Spleen (tissue), 13 donors: ENCODE measurements at places on chromosomes 7 and 10.
A peak's percentile ranks its signal among the peaks of the same experiment; 100 is the strongest.

- no peaks in the 10 kb centered on the region for H3K27me3 ChIP-seq
- no peak overlapping the region for H3K4me3 ChIP-seq
- no peak overlapping the region for H3K27ac ChIP-seq
- DNase-seq = no peak
- no peaks in the 10 kb centered on the region for H3K36me3 ChIP-seq
- no peaks in the 10 kb centered on the region for H3K4me1 ChIP-seq
Observed at GRCh38 chr7:15504351-15504750, 57.5 kb downstream of the AGMO start.

- no peaks in the 10 kb centered on the region for H3K36me3 ChIP-seq
- H3K4me3 ChIP-seq = no peak overlapping the region
- peaks cover 57% of the 10 kb centered on the region for H3K4me1 ChIP-seq
- H3K27me3 ChIP-seq = no peaks in the 10 kb centered on the region
Observed at GRCh38 chr10:132385389-132385667, 11.7 kb upstream of the PWWP2B start.

DNA sequence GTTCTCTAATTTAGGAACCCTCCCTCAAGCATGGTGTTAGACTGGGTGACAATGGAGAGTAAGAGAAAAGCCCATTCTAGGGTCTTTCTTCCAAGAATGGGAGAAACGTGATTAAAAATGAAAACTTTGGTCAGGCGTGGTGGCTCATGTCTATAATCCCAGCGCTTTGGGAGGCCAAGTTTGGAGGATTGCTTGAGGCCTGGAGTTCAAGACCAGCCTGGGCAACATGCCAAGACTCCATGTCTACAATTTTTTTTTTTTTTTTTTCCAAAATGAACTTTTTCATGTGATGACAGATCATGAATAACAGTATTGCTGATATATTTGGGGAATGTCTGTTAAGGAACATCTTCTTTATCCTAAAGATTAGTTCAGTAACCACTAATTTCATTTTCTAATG, 194.6 kb downstream of the MLLT10 start:
- no peak overlapping the region for H3K4me3 ChIP-seq
- peaks cover 12% of the 10 kb centered on the region for H3K4me1 ChIP-seq
- H3K36me3 ChIP-seq = peaks cover 4% of the 10 kb centered on the region
- DNase-seq = no peak
- H3K27me3 ChIP-seq = no peaks in the 10 kb centered on the region

DNA sequence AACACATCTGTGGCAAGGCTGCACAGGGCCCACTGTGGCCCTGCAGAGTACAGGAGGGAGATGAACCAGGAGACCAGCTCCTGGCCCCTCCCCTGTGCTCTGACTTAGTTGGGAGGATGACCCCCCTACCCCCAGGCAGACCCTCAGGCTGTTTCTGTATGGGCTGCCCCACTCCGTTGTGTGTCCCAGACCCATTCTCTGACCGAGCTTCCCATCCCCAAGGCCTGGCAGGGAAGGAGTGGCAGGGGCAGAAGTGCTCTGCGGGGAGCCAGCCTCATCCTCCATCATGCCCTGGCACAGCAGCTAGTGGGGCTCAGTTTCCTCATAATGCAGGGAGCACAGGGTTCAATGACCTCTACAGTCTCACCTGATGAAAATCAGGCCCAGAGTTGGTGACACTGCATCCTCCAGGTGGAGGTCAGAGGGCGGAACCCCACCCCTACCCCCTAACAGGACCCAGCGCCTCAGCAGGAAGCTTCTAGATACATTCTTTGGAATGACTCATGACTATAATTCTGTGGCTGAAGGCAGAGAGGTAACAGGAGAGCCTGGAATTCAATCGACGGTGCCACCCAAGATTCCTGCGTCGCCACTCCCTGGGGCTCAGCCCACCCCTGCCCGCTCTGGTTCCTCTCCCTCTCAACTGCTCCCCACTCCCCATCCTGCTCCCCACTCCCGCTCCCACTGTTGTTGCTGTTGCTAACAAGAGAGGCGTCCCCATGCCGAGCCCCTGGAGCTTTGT, 18.2 kb downstream of the PODXL start:
- peak; percentile 52 for DNase-seq
- no peaks in the 10 kb centered on the region for H3K36me3 ChIP-seq

- no peak overlapping the region for H3K4me3 ChIP-seq
- H3K27me3 ChIP-seq = peaks cover 37% of the 10 kb centered on the region
- H3K36me3 ChIP-seq = no peaks in the 10 kb centered on the region
- no peak for DNase-seq
- H3K27ac ChIP-seq = no peak overlapping the region
Observed at GRCh38 chr10:129968853-129969183, 4.7 kb upstream of the EBF3 start.

GRCh38 chr10:128687408-128687807, 561.2 kb upstream of the MKI67 start:
- no peaks in the 10 kb centered on the region for H3K36me3 ChIP-seq
- no peaks in the 10 kb centered on the region for H3K4me1 ChIP-seq
- no peak for DNase-seq
- H3K27me3 ChIP-seq = no peaks in the 10 kb centered on the region

DNA sequence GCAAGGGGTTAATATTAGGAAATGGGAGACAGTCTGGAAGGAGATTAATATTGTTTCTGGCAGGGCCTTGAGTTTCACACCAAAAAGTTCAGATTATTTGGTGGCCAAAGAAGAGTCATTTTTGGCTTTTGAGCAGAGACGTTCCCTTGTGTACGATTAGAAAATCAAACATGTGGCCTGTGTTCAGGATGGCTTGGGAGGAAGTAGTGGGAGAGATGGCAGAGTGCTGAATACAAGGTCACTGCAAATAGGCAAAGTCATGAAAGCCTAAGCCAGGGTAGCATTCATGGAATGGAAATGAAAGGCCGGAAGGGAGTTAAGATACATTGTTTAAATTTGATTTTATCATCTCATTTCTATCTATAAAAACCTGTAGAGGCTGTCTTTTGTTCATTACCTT, 9.5 kb upstream of the GGCT start:
- no peak overlapping the region for H3K4me3 ChIP-seq
- DNase-seq = no peak
- H3K27me3 ChIP-seq = no peaks in the 10 kb centered on the region
- no peak overlapping the region for H3K27ac ChIP-seq
- no peaks in the 10 kb centered on the region for H3K36me3 ChIP-seq
- no peaks in the 10 kb centered on the region for H3K4me1 ChIP-seq

DNA sequence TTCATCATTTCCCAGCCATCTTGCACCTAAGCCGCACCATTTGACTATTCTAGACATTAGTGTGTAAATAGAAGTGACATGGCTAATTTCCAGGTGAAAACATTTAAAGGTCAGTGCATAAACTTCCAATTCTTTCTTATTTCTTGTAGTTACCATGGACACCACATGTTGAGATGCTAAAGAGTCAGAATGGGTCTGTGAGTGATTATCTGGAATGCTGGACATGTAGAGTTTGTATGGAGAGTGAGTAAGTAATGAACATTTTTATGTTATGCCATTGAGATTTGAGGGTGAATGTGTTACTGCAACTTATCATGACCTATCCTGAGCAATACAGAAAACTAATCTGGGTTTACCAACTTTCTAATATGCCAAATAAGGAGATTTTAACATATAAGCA, 60.4 kb downstream of the MEOX2 start:
- no peak for DNase-seq
- no peak overlapping the region for H3K4me3 ChIP-seq
- H3K27ac ChIP-seq = no peak overlapping the region

- no peak for DNase-seq
- H3K36me3 ChIP-seq = no peaks in the 10 kb centered on the region
- H3K4me1 ChIP-seq = peaks cover 12% of the 10 kb centered on the region
Observed at GRCh38 chr10:16843252-16843870, 26.1 kb upstream of the RSU1 start.

GRCh38 chr10:77188521-77188920, 449.1 kb downstream of the KCNMA1 start:
- no peaks in the 10 kb centered on the region for H3K36me3 ChIP-seq
- H3K27me3 ChIP-seq = no peaks in the 10 kb centered on the region
- H3K4me3 ChIP-seq = no peak overlapping the region
- H3K4me1 ChIP-seq = no peaks in the 10 kb centered on the region
- H3K27ac ChIP-seq = no peak overlapping the region

GRCh38 chr7:129209067-129209926, 15.5 kb upstream of the AHCYL2 start:
- no peaks in the 10 kb centered on the region for H3K27me3 ChIP-seq
- no peaks in the 10 kb centered on the region for H3K4me1 ChIP-seq
- H3K27ac ChIP-seq = no peak overlapping the region
- no peaks in the 10 kb centered on the region for H3K36me3 ChIP-seq

- H3K27ac ChIP-seq = no peak overlapping the region
- H3K4me3 ChIP-seq = no peak overlapping the region
- H3K4me1 ChIP-seq = no peaks in the 10 kb centered on the region
- H3K27me3 ChIP-seq = no peaks in the 10 kb centered on the region
Observed at GRCh38 chr7:38127216-38128207, 50.5 kb upstream of the STARD3NL start.

DNA sequence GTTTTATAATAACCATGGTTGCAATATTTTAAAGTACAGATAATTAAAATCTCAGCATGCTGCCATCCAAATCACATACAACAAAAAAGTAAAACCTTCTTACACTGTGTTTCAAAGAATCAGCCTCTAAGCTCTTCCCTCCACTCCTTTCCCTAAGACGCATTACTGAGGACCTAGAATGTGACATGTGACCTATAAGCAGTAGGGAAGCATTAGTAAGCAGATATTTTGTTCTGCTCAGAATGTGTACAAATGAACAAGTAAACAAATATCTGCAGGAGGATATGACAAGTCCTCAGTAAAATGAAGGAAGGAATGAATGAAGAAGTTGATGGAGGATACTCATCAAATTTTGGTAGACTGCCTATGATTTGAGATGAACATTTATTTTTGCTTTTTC, 49.1 kb downstream of the RAB11FIP2 start:
- no peaks in the 10 kb centered on the region for H3K27me3 ChIP-seq
- no peaks in the 10 kb centered on the region for H3K4me1 ChIP-seq
- no peak for DNase-seq
- H3K36me3 ChIP-seq = no peaks in the 10 kb centered on the region
- no peak overlapping the region for H3K27ac ChIP-seq

DNA sequence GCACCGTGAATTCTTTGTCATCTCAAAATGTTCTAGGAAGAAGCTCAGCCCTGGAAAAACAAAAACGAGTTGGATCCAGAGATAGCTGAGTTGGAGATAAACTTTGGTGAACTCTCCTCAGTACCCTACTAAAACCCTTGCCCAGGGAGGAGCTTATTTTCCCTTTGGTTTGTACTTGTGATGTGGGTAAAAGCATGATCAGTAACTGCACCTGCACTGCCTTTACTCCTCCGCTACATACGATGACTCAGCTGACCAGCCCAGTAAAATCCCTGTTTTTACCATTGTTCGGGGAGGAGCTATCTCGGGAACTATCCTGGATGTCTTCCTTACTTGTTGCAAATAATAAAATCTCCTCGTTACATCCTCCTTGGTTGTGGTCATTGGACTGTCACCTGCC, 359.3 kb downstream of the SH2D4B start:
- no peak for DNase-seq
- H3K4me3 ChIP-seq = no peak overlapping the region
- no peaks in the 10 kb centered on the region for H3K4me1 ChIP-seq

DNA sequence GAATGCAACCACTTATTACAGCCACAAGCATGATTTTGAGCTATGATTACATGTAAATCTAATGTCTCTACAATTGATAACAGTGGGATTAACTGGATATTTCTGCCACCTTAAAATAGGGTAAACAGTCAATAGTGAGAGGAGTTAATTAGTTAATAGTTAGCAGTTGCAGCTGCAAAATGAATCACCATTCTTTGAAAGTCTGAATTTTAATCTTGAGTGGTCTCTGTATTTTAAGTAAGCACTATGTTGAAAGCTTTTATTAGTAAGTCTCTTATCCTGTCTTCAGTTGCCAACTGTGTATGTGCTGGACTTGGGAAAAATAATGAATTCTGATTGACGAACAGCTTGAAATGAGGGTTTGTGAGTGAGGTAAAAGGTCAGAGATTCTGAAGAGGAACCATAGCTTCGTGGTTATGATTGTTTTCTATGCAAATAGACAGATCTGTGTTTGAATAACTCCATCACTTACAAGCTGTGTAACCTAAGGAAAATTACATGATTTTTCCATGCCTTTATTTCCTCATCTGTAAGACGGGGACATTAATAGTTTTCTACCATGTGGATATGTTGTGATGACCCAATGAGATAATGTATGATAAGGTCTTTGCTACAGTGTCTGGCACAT, 75.2 kb downstream of the RNLS start:
- no peaks in the 10 kb centered on the region for H3K4me1 ChIP-seq
- H3K36me3 ChIP-seq = no peaks in the 10 kb centered on the region
- H3K4me3 ChIP-seq = no peak overlapping the region
- no peaks in the 10 kb centered on the region for H3K27me3 ChIP-seq
- H3K27ac ChIP-seq = no peak overlapping the region

- H3K4me3 ChIP-seq = peak overlapping the region; percentile 49
- no peak for DNase-seq
- peaks cover 31% of the 10 kb centered on the region for H3K4me1 ChIP-seq
- peak overlapping the region; percentile 66 for H3K27ac ChIP-seq
- no peaks in the 10 kb centered on the region for H3K36me3 ChIP-seq
Observed at GRCh38 chr7:134780166-134780828, 863 bp downstream of the CALD1 start.

DNA sequence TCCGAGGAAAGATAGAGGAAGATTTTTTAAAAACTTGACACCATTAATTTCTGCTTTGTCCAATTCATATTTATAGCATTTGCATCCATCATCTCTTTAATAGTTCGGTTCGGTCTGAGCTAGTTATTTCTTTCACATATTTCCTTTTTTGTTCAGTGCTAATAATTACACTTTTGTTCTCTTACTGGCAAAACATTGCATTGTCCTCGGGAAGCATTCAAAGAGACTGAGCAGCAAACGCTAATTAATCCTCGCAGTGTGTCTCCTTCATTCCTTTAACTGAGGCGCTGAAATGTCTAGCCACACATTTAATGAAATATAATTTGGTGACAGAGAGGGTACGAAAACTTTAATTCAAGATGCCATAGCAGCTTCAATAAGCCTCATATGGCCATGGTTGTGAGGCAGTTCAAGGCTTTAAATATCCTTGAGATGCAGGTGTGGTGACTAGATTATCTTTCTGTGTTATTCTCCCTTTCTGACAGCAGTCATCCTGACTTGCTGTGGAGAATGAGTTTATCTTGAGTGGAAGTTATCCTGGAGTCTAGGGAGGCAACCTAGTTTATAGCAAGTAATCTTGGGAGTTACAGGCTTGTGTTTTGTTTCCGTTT, 431.4 kb downstream of the SDK1 start:
- no peaks in the 10 kb centered on the region for H3K36me3 ChIP-seq
- no peak overlapping the region for H3K4me3 ChIP-seq
- H3K27ac ChIP-seq = no peak overlapping the region
- H3K4me1 ChIP-seq = no peaks in the 10 kb centered on the region
- no peak for DNase-seq

DNA sequence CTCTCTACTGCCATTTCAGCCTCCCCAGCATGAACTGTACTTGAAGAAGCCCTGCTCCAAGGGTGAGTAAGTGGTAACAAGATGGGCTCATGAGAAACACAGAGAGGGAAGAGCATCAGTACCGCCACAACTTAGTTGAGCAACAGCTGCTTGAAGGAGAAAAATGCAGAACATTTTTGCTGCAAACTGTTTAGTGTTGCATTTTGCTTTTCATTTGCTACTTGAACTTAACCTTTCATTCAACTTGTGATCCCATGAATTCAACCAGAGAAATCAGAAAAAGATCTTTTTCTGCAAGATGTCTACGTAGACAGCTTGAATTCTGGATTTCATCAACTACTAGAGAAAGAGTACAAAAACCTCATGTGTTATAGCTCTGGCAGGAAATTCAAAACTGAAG, 40.7 kb downstream of the ANK3 start:
- no peak overlapping the region for H3K4me3 ChIP-seq
- no peak for DNase-seq
- H3K4me1 ChIP-seq = peaks cover 30% of the 10 kb centered on the region
- peak overlapping the region; percentile 57 for H3K27ac ChIP-seq
- no peaks in the 10 kb centered on the region for H3K27me3 ChIP-seq

- H3K27ac ChIP-seq = no peak overlapping the region
- H3K4me1 ChIP-seq = no peaks in the 10 kb centered on the region
- no peaks in the 10 kb centered on the region for H3K36me3 ChIP-seq
- no peak overlapping the region for H3K4me3 ChIP-seq
Observed at GRCh38 chr10:130686689-130687300, 550.6 kb downstream of the GLRX3 start.
